Renal pelvis (tissue), 12 donors: ENCODE measurements at places on chromosomes 2 and 18.
A peak's percentile ranks its signal among the peaks of the same experiment; 100 is the strongest.

- no peak for DNase-seq
These were observed 71.6 kb downstream of the ZNF407 start for GRCh38 chr18:74669136-74669798.

DNA sequence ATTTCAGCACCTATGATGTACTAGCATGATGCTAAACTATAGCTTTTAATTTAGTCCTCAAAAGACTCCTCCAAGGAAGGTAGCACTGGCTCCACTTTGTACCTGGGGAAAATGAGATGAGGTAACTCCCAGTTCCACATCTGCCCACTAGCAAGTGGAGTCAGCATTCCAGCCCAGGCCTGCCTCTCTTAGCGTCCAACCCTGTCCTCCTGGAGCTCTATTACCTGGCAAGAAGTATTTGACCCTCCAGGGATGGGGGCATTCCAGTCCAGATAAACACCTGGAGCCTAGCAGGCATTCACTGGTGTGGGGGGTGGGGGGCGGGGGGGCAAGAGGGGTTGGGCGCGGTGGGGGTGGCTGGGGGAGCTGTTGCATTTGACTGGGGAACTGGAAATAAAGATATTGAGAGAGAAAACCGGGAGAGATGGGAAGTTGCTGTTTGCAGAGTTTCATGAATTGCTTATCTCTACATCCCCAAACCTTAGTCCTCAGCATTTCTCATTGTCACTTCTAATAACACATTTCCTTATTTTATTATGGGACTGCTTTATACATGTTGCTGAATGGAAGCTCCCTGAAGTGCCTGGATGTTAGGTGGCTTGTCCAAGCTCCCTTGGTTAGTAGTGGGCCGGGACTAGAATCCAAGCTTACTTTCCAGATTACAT lies 22.0 kb upstream of the FZD5 start:
- no peak for DNase-seq

- DNase-seq, result no peak
These were observed 32.7 kb upstream of the ZDBF2 start for GRCh38 chr2:206241736-206242135.

GRCh38 chr2:120866483-120867140 lies 130.9 kb downstream of the GLI2 start:
- DNase-seq, result no peak

DNA sequence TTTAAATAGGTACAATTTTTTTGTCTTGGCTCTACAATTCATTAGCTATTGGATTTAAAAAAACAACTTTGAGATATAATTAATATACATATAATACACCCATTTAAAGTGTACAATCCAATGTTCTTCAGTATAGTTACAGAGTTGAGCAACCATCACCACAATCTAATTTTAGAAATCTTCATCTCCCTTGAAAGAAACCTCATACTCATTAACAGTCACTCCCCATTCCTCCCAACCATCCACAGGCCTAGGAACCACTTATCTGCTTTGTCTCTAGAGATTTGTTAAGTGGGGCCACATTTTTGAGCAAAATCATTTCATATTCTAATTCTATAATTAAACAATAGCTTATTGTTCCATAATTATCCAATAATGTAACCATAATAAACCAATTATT lies 32.6 kb downstream of the MRPL33 start:
- no peak for DNase-seq

DNA sequence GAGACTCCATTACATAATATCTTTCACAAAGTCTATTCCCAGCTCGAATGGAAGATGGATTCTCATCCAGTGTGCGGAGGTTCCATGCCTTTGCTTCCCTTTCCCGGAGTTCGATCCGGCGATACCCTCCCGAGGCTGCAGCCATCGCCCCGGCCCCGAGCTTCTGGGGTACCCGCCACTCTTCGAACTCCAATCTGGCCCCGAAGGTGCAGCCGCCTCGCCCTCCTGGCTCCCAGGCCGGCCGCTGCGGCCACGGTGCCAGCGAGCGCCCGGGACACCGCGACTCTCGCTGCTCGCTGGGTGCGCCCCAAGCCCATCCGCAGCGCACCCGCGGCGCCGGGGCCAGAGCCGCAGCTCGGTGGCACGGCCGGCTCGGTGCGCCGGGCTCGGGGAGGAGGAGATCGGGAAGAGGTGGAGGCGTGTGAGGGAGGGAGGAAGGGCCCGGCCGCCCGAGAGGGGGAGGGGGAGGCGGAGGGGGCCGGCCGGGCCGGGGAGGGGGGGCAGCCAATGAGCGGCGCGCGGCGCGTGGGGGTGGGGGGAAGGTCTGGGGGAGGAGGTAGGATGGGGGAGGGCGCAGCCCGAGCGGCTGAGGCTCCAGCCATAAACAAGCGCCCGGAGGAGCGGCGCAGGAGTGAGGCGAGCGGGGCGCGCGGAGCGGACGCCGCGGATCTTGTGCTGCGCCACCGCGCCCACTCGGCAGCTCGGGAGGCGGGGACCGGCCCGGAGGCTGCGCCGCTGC lies at the start of gene CRIM1:
TSS of gene CRIM1 (plus strand) at position 628 of the 739 bp plus-strand sequence. CDS start 515 bp downstream, outside the sequence.
- DNase-seq, result peak; percentile 87

- no peak for DNase-seq
These were observed 98.0 kb upstream of the SLC14A2 start for GRCh38 chr18:45517181-45517741.

GRCh38 chr2:159882130-159882745 lies 84.2 kb upstream of the CD302 start:
- DNase-seq, result no peak

GRCh38 chr2:188974164-188974563 lies at the start of gene COL3A1:
COL3A1 (plus strand) TSS chr2:188974373; CDS start chr2:188974490, 117 bp downstream.
- peak; percentile 65 for DNase-seq

GRCh38 chr2:227106845-227107759 lies 56.9 kb downstream of the COL4A4 start:
- peak; percentile 46 for DNase-seq

- DNase-seq, result no peak
These were observed 1.9 kb downstream of the PRSS56 start for GRCh38 chr2:232521959-232522622.

DNA sequence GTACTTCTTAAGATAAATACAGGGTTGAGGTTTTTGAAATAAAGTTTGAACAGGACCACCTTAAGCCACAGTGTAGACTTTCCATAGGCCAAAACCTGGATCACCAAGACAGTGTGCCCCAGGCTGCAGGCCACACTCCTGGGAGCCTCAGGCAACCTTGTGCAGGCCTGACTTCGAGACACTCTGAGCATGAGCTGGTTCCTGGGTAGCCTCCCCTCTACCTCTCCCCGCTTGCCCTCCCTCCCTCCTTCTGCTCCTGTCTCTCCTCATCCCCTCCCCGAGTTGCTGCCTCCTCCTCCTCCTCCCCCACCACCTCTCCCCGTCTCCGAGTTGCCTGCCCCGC lies 10.6 kb upstream of the PROC start:
- no peak for DNase-seq

GRCh38 chr18:76174451-76174850 lies 320.6 kb downstream of the ZNF516 start:
- DNase-seq, result no peak

DNA sequence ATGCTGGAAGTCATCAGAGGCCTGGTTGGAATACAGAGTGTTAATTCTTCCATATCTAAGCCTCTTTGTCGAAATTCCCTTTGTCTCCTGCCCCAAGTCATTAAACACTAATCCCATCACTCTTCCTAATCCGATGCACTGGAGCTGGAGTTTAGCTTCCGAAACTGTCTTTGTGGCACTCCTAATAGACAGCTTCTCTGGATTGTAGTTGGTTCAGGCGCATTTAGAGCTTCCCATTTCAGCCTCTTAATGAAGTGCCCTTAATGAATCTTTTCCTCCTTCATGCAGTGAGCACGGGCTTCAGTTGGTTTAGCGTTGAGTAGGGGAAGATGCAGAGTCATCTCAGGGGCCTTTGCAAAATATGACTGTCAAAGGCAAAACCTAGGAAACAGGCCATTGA lies 72.2 kb upstream of the MEIS1 start:
- DNase-seq, result no peak

DNA sequence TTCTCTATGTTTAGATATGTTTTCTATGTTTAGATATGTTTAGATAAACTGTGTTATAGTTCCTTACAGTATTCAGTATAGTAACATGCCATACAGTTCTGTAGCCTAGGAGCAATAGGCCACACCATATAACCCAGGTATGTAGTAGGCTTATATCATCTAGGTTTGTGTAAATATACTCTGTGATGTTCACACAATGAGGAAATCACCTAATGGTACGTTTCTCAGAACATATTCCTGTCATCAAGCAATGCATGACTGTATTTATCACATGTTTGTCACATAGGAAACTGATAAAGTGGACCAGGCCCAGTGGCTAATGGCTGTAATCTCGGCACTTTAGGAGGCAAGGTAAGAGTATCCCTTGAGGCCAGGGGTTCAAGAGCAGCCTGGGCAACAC lies 44.0 kb downstream of the RNF138 start:
- no peak for DNase-seq

- DNase-seq, result no peak
These were observed 21.0 kb upstream of the NRP2 start for GRCh38 chr2:205661281-205661680.

DNA sequence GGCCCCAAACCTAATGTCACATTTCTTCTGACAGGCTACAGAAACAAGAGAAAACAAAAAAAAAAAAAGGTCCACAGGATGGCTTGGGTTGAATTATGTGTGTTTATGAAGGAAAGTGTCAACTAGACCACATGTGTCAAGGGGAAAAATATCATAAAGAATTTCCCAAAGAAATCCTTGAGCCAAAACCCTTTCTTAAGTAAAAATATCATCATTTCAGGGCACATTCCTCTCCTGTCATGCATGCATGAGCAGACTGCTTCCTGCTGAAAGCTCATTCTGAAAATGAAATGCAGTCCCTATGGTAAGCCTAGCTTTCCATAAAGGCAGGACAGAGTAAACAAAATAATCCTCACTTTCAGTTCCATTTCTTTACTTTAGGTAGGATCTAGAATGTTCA lies 85.7 kb upstream of the RBBP8 start:
- peak; percentile 38 for DNase-seq

GRCh38 chr18:79952456-79952995 lies 1.1 kb upstream of the SLC66A2 start:
- DNase-seq, result no peak

DNA sequence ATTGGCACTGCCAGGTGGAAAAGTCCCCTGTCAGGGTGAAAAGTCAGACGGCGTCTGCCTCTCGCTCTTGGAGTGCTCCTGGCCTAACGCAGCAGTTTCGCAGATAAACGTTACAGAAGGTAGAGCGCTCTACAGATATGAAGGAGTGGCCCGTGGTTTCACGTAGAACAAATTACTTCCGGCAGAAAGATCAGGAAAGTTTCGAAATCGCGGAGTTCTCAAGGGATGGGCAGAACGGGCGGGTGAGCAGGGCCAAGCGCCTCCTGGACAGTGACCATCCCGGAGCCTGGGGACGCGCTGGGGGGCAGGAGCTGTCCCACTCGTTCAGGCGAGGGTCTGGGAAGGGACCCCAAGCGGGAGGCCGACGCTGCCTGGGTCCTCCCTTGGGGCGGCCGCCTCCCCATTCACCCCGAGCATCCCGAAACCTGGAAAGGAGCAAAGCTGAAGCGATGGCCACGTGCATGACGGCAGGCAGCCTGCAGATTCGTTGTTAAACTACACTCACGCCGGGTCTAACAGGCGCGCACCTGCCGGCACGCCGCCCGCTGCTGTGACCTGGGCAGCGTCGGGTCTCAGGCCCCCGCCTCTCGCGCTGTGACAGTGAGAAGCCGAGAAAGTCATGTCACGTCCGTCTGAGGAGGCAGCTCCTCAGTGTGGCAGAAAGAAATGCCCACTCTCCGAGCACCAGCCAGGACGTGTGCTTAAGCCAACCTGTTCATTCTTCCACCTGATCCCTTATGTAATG lies 122.9 kb upstream of the SALL3 start:
- DNase-seq, result no peak

DNA sequence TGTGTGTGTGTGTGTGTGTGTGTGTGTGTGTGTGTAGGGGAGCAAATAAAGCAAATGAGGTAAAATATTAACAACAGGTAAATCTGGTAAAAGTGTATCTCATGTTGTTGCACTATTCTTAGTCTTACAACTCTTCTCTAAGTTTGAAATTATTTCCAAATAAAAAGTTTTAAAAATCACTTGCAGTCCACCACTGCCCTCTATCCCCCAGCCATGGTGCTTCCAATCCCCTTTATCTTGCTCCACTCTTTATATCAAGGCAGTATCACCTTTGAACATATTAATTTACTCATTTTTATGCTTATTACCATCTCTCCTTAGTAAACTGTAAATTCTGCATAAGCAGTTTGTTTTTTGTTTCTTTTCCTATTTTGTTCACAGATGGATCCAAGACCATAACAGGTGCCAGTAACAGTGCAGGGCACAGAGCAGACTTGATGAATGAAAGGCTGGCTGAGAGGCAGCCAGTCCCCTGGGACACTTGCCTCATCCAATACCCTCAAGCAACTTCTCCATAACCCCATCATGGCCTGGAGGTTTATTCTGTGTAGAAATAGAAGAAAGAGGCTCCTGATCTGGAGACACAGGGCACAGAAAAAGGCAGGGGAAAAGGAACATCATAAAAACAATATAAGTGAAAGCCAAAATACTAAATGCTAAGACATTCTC lies 67.6 kb downstream of the LDAH start:
- DNase-seq, result no peak

- no peak for DNase-seq
These were observed 9.8 kb upstream of the CLIP4 start for GRCh38 chr2:29105375-29105774.

- DNase-seq, result no peak
These were observed 146.4 kb upstream of the MYCN start for GRCh38 chr2:15793978-15794377.

DNA sequence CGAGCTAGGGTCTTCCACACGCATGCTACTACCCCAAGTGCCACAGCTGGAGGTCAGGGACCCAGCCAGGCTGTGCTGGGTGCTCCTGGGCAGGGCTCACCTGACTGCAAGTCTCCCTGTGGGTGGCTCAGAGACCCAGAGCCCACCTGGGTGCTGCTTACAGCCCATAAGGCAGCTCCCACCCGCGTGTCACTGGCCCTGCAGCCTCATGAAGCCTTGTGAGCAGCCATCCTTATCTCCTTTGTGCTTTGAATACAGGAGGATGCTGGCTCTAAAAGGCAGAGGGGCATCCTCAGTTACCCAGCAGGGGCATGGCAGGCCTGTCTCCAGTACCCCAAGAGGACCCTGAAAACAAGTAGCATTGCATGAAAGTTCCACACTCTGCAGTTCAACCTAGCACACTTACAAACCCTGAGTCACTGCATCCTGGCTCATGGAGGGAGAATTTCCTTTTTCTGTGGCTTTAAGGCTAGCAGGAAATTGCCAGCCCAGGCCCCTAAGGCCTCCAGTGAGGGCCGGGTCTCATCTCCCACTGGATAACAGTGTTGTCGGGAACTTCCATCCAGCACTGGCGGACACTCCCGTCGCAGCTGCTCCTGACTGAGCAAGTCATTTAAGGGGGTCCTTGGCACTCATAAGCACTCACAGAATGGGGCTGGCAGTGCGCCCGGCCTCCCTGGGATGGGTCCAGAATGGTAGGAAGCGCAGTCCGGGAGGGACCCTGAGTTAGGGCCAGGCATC lies 137.1 kb downstream of the RPIA start:
- DNase-seq, result no peak

- no peak for DNase-seq
These were observed 62.7 kb upstream of the TAF1B start for GRCh38 chr2:9780368-9781130.

- no peak for DNase-seq
These were observed 5.4 kb downstream of the TFCP2L1 start for GRCh38 chr2:121279476-121280220.
